Coronary artery (tissue), 2 donors: ENCODE measurements at places on chromosomes 16 and 17.

- DNase-seq, result no peak
Measured at GRCh38 chr17:73705594-73705993, 61.3 kb upstream of the SDK2 start.

- DNase-seq, result no peak
Measured at GRCh38 chr16:15653227-15653626, 3.2 kb downstream of the NDE1 start.

- no peak for DNase-seq
Measured at GRCh38 chr16:16782153-16782552, 403.2 kb downstream of the NPIPA7 start.

DNA sequence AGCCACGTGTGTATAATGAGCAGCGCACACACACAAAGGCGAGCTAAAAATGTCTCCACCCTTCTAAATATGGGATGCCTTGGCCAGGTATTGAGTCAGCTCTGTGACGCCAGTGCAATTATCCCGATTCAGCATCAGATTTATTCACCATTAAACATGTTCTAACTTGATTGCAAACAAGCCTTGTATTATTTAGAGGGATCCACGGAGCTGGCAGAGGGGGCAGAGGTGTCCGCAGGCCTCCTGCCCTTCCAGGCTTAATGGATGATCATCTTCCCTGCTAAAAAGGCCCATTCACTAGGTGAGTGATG lies 591.7 kb downstream of the MAF start:
- no peak for DNase-seq

- no peak for DNase-seq
Measured at GRCh38 chr16:56630134-56630533, 2.3 kb upstream of the MT1M start.

- DNase-seq, result no peak
Measured at GRCh38 chr16:89134269-89134668, 37.3 kb upstream of the CDH15 start.

- DNase-seq, result no peak
Measured at GRCh38 chr17:6255322-6255721, 179.6 kb downstream of the AIPL1 start.

DNA sequence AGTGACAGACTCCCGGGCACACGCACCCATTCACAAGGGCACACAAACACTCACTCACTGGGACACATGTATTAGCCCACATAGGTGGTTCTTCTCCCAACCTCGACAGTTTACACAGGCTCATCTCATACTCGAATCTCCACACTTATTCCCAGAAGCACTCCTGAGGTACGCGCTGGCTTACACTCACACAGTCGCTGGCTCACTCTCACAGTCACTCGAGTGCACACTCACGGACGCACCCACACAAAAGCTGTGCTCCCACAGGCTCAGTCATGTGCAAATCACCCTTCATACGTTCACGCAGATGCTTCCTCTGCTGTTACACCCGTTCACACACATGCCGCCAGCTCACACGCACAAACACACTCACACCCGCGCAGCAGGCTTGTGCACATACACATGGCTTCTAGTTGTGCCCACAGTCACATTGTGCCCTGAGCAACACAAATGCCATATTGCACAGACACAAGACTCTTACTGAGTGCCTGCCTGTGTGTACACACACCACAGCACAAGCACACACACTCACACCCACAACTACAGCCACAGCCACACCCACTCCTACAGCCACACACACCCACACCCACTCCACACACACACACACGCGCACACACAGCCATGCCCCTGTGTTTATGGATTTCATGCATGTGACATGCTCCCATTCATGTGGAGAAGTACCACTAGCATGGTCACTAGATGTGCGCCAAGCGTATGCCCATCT lies 8.4 kb upstream of the PRR29 start:
- no peak for DNase-seq

- DNase-seq, result no peak
Measured at GRCh38 chr17:39946551-39947330, 16.1 kb upstream of the GSDMA start.

DNA sequence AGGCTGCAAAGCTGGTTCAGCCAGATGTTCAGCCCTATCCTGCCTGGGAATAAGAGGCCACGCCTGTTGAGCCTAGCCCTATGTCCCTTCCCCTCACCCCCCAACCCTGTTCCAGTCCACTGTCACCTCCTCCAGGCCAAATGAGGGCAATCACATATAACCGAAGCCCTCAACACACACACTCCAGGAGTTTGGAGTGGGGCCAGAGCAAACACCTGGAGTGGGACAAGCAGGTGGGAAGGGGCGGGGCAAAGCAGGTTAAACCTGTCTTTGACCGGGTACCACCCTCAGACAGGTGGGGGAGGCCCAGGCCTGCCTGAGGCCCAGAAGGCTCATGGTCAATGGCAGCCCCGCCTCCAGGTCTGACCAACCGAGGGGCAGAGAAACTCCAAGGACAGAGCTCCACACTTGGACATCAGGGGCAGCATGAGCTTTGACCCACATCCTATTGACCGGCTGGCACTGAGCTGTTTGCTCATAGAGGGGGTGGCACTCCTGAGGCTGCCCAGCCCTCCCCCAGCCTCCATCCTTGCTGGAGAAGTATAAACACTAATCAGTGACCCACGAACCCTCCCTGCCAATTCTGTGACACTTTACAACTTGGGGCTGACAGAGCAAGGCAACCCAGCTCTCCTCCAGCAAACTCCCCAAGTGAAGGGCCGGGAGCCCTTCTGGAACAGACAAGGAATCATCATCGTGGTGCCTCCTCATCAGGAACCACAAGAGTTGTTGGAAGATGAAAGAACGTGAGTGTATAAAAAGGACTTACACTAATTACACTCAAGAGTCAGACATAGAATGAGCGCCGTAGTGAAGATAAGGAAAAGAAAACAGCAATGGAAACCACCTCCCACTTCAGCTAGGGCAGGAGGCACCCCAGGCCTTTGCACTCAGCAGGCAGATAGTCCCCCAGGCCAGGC lies 1.5 kb downstream of the ESRP2 start:
- peak; percentile 75 for DNase-seq

- no peak for DNase-seq
Measured at GRCh38 chr17:34499576-34499975, 79.8 kb upstream of the TMEM132E start.

DNA sequence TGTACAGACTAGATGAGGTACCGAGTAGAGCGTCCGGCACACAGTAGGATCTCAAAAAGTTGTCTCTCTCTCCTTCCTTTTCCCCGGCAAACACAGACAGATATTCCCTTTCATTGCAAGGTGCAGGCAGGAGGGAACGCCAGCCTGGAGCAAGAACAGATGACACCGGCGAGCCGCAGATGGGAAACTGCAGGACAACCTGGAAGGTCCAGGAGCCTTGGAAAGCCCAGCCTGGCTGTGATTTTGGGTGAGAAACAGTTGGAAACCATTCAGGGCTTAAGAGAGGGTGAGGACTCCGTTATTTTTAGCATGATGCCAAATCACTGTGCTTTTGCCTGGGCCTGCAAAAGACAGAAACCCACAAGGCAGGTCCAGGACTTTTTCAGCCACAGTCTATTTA lies 7.3 kb downstream of the CDH11 start:
- DNase-seq, result no peak

GRCh38 chr16:80023865-80024264 lies 423.3 kb upstream of the MAF start:
- no peak for DNase-seq

- no peak for DNase-seq
Measured at GRCh38 chr16:79595931-79596450, 4.5 kb downstream of the MAF start.

GRCh38 chr17:44768505-44769142 lies 9.8 kb downstream of the ADAM11 start:
- DNase-seq, result no peak

DNA sequence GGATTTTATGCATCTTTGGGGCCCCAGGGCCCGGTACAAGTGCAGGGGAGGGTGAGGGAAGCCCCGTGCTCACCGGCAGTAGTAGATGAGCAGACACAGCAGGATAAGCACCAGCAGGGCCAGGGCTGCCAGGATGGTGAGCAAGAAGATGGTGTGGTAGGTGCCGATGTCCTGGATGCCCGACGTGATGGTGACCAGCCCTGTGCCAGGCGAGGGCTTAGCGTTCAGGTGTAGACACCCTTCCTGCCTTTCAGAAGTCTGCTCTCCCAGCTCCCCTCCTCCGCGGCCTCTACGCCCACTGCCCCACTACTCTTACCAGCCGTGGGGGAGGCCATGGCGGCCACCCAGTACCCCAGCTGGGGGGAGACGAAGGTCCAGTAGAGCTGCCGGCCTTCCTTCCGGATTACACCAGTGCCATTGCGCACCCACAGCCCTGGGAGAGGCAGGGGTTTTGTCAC lies 8.0 kb downstream of the FAM171A2 start:
- DNase-seq, result no peak

DNA sequence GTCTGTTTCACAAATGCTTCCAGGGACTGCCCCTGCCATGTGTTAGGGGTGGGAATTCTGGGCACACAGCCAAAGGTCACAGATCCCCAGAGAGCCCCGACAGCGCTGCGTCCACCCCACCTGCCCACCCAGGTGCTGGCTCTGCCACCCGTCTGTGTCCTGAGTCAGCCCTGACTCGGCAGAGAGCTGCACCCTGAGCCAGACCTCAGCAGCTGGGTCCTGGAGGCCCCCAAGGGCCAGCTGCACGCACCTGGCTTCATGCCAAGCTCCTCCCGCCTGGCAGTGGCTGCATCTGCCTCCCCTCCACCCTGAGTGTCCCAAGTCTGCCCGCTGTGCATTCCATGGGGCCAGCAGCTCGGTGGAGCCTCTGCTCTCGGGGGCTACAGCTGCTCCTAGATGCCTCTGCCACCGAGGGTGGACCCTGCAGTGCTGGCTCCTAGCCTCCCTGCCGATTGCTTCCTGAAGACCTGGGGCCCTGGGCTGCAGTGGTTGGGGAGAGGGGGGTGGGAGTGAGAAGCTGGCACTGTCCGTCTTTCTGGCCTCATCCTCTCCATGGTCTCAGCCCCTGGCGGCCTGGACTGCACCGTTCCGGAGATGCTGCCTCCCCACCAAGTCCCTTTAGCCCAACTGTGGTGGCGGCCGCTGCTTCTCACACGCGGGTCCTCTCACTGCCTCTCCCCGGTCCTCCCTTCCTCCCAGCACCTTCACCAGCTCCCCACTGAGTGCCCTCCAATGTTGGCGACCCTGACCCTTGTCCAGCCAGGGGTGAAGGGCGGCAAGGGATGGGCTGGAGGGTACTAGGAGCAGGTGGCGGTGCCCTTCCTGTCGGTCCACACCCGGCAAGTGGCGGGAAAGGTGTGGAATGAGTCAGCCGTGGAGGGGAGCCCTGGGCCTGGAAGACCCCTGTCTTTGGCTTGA lies 3.0 kb downstream of the SECTM1 start:
- DNase-seq, result no peak

- no peak for DNase-seq
Measured at GRCh38 chr17:30956764-30957374, 14.0 kb upstream of the RNF135 start.

DNA sequence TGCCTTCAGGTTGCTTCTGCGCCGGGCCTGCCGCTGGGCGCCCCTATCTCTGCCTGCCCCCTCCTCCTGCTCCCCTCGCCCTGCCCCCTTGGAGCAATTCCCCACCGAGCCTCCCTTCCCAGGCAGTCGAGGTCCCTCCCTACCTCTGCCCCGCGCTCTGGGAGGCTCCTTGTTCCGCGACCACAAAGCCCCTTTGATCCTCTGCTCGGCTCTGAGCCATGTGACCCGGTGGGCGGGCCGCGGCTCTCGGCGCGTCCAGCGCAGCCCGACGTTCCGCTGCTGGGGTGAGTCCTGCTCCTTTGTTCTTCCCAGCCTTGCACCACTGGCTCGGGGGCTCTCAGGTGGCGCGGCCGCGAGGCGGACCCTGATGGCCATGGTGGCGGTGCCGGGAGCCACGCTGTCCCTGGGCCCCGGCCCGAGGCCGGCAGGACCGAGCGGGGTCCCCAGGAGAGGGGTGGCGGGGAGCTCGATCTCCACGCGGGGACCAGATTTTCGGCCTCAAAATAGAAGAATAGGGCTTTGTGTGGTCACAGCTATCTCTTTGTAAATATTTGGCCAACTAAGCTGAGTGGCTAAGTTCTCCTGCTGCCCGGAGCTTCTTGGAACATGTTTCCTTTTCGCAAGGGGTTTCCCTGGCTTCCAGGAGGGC lies 310.6 kb downstream of the SEC14L1 start:
- DNase-seq, result no peak

DNA sequence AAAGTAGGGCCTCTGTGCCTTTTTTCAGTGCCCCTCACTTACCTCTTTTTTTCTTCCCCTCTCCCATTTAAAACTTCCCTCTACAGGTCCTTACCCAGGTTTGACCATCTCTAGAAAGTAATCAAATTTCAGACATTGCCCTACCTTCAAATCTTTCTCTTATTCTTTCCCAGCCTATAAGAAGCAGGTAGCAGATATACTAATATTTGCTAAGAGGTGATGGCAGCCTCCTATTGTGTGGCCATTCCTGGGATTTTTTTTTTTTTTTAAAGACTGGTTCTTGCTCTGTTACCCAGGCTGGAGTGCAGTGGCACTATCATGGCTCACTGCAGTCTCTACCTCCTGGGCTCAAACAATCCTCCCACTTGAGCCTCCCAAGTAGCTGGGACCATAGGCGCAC lies 111.1 kb upstream of the HAS3 start:
- no peak for DNase-seq

GRCh38 chr16:63312346-63312745 lies 1276.1 kb upstream of the CDH8 start:
- DNase-seq, result no peak

DNA sequence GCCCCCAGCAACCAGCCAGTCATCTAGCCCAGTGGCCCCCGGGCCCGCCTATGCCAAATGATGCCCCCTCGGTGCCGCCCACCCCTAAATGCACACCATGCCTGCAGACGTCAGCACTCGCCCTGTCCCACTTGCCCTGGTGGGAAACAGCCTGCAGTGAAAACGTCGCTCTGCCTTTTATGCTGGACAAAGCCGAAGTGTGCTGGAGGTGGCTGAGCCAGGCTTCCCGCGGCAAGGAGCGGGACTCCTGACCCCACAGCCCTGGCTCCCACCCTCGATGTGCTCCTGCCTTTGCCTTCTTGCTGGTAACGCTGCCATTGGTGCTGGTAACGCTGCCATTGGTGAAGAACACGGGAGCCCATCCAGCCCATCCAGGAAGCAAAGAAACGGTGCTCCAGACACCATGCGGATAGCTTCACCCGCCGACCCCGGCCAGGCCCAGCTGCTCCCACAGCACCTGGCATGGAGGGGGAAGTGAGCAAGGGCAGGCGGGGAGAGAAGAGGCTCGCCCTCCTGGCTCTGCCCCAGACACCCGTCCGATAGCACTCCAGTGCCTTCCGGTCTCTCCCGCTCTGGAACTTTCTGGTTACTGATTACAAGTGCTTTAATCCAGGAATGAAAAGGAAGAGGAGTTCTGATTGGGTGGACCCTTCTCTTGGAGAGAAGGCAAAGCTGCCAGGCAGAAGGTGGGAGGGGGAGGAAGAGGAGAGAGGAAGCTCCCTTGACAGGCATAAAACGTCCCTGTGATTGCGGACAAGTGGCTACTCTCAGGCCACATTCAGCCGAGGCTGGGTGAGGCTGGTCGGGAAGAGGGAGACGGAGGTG lies 4.0 kb upstream of the BAIAP2 start:
- peak; percentile 66 for DNase-seq

DNA sequence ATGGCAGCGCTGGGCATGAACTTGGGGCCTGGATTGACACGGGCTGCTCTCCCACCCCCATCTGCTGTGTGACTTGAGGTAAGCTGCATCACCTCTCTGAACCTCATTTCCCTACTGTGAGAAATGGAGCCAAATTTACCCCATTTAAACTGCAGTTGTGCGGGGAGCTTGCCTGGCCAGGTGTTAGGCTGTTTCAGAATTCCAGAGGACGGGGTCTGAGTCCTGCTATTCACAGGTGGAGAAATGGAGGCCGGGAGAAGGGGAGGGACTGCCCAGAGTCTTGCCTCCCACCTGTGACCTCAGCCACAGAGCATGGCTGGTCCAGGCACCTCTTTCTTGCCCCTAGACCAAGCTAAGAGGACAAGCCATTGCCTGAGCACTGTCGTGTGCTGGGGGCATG lies 12.8 kb downstream of the KCNJ12 start:
- DNase-seq, result no peak
